ENCODE measurements at places on chromosomes 11 and 22.

DNA sequence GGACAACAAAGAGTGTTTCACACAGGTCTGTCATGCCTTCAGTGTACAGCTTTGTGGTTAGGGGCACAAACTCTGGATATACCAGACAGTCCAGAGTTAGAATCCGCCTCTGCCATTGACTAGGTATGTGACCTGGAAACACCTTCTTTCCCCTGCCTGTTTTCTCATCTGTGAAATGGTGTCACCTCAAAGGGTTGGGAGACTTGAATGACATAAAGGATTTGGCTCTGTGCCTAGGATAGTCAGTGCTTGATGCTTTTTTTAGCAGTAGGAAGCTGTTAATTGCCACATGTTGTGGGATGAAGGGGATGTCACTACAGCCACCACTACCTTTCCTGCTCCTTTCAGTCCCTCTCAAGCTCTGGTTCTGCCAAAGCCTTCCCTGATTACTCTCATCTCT is 17.4 kb upstream of the LRRC55 start:
- no peaks in the 10 kb centered on the region for H3K36me3 ChIP-seq
- H3K4me3 ChIP-seq, result no peak overlapping the region
- peaks cover 29% of the 10 kb centered on the region for H3K27me3 ChIP-seq
- no peaks in the 10 kb centered on the region for H3K4me1 ChIP-seq

- peaks cover 53% of the 10 kb centered on the region for H3K4me1 ChIP-seq
- no peaks in the 10 kb centered on the region for H3K27me3 ChIP-seq
- H3K36me3 ChIP-seq, result no peaks in the 10 kb centered on the region
- H3K27ac ChIP-seq, result no peak overlapping the region
- DNase-seq, result no peak
Measured at GRCh38 chr11:123203471-123203870, 8.4 kb upstream of the CLMP start.

- H3K27ac ChIP-seq, result no peak overlapping the region
- H3K27me3 ChIP-seq, result peaks cover 1% of the 10 kb centered on the region
- peaks cover 7% of the 10 kb centered on the region for H3K36me3 ChIP-seq
- H3K4me1 ChIP-seq, result peaks cover 15% of the 10 kb centered on the region
- no peak overlapping the region for H3K4me3 ChIP-seq
- DNase-seq, result no peak
Measured at GRCh38 chr22:20459152-20459542, 21.5 kb upstream of the SCARF2 start.

DNA sequence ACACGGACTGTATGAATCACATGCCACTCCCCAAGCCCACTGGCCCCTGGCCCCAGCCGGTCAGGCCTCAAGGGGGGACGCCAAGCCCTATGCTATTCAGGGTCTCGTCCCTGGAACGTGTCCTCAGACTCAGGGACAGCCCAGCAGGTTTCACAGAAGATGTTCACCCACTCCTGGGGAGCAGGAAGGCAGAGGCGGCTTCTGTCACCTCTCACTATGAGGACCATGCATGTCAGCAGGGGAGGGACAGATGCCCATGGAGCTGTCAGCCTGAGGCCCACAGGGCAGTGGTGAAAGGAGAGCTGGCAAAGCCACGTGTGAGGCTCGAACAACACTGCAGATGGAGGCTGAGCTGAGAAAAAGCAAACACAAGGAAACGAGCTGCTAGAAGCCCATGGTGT is 192.0 kb downstream of the SHANK2 start:
- DNase-seq, result no peak
- no peak overlapping the region for H3K27ac ChIP-seq
- peaks cover 4% of the 10 kb centered on the region for H3K36me3 ChIP-seq
- H3K4me3 ChIP-seq, result no peak overlapping the region

DNA sequence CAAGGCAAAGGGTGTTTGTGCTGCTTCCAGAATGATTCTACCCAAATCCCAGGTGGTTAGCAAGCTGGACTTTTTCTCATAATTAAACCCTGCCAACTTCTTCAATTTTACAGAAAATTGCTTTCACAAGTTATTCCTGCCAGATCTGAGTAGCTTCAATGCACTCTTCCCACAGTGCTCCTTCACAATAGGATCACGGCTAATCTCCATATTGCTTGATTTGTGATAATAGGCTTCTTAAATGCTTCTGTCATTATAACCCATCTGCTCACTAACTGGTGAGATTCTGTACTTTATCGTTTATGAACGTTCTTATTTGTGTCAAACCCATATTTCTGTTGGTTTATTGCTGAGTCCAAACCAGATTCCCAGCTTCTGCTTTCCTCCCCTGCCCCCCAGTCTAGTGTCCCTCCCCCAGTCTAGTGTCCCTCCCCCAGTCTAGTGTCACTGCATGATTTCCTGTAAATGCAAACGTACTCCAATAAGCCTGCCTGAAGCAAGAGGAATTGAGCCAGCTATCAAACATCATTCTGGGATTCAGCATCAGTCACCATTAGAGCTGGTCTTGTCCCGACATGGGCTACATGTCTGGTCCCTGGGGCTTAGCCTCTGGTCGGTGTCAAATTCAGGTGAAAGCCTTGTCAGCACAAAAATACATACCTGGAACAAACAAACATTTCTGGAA is 14.0 kb downstream of the MMP3 start:
- H3K27me3 ChIP-seq, result peaks cover 3% of the 10 kb centered on the region
- no peak overlapping the region for H3K4me3 ChIP-seq
- DNase-seq, result no peak

DNA sequence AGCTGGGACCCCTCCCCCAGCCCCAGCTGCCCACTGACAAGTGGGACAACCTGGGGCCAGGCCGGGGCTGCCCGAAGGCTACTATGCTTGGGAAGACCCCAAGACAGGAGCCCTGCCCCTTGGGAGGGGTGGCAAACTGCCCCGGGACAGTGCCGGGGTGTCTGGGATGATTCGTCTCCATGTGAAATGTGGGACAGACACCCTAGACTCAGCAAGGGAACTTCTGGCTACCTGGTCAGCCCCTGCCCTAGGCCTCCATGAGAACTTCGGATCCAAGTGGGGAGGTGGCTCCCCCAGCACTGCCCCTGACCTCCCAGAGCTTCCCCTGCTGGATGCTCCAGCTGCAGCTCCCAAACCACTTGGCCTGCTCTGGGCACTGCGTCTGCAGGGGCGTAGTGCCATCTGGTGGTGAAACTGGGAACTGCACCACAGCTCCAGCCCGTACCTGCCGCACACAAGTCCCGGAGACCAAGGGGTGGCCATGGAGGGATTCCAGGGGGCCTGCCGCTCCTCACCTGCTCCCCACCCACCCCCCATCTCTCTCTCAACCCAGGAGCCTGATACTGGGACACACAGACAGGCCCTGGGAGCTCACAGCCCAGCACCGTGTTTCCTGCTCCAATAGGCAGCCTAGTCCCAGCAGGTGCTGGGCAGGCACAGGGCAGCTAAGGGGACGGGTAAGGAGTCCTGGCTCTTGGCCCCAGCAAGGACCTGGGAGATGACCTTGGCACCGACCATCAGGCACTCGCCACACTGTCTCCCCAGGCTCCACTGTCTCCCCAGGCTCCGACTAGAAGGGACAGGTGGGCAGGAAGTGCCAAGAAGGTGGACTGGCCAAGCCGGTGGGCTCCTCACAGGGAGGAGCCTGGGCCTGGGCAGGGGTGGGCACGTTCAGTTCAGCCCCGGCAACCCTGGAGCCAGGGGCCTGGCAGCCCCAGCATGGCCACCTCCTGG is 194.1 kb downstream of the IGLL1 start:
- H3K4me3 ChIP-seq, result no peak overlapping the region
- no peaks in the 10 kb centered on the region for H3K36me3 ChIP-seq
- no peaks in the 10 kb centered on the region for H3K4me1 ChIP-seq
- no peak overlapping the region for H3K27ac ChIP-seq
- peak; percentile 63 for DNase-seq

- no peaks in the 10 kb centered on the region for H3K27me3 ChIP-seq
- H3K36me3 ChIP-seq, result no peaks in the 10 kb centered on the region
- H3K4me1 ChIP-seq, result no peaks in the 10 kb centered on the region
- no peak overlapping the region for H3K4me3 ChIP-seq
- no peak overlapping the region for H3K27ac ChIP-seq
Measured at GRCh38 chr11:134763030-134763388, 351.0 kb upstream of the B3GAT1 start.

GRCh38 chr11:76030968-76031590 is 175.2 kb downstream of the WNT11 start:
- DNase-seq, result no peak
- H3K4me3 ChIP-seq, result no peak overlapping the region
- peaks cover 15% of the 10 kb centered on the region for H3K36me3 ChIP-seq
- H3K27me3 ChIP-seq, result no peaks in the 10 kb centered on the region
- H3K27ac ChIP-seq, result no peak overlapping the region
- H3K4me1 ChIP-seq, result peaks cover 32% of the 10 kb centered on the region

DNA sequence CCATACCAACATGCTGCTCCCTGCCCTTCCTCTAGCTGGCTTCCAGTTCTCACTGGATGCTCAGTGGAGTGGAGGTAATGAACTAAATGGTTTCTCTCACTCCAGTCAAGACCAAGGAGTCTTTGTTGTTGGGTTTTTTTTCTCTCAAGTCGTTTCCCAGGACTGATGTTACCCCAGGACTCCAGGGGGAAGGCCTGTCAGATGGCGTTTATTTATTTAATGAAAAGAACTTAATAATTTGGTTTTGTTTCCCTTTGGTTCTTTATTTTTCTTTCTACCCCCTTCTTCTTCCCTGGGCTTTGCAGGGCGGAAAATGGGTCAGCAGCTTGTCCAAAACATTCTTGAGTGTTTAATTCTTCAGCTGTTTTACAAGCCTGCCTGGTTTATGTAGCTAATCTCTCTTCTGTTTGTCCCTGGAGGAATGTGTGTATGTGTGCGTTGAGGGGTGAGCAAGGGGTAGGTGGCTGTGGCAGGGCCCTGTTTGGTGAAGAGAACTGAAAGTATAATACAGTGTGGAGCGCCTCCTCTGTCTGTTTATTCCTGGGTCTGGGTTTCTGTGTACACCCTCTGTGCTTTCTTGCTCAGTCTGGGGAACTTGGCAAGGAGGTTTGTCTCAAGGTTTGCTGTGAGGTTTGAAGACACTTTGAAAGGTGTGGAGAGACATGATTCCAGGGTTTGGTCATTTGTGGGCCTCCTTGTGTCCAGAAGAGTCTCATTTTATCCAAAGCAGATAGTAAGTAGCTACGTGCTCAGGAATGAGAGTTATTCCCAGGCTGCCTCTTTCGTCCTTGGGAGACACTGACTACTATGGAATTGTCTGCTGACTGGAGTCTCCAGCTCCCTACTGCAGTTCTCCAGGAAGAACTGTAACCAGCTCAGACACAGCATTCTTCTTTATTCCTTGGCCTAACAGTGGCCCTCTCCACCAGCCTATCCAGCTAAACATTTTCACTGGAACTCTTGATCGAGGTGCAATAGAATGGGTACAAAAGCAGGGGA is 175.5 kb downstream of the ADAMTS15 start:
- H3K27me3 ChIP-seq, result peaks cover 18% of the 10 kb centered on the region
- no peak overlapping the region for H3K4me3 ChIP-seq
- no peaks in the 10 kb centered on the region for H3K36me3 ChIP-seq
- H3K4me1 ChIP-seq, result peaks cover 11% of the 10 kb centered on the region
- no peak for DNase-seq

DNA sequence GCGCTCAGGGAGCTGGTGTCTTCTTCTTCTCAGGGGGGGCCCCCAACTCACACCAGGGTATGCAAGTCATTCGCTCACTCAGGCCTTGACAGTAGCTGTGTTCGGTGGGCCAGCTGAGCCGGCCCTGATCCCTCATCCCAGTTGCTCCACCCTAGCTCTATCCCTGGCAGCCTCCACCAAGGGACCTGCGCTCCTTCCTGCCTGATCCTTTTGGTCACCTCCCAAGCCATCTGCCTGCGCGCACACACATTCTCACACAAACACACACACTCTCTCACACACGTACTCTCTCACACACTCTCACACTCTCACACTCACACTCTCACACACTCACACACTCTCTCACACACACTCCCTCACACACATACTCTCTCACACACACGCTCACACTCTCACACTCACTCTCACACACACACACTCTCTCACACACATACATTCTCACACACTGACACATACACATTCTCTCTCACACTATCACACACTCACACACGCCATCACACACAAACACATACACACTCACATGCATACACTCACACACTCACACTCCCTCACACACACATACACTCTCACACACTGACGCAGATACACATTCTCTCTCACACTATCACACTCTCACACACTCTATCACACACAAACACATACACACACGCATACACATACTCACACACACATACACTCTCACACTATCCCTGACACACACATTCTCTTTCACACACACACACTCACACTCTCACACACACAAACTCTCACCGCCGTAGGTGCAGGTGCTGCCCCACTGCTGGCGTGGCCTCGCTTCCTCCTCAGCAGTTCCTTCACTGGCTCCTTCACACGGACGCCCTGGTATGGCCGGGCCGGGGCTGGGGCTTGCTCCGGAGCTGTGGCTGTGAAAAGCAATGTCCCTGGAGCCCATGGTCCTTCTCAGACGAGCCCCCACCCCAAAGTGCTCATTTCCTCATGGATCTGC is 20.8 kb downstream of the POU2AF1 start:
- H3K36me3 ChIP-seq, result no peaks in the 10 kb centered on the region
- H3K4me3 ChIP-seq, result no peak overlapping the region
- no peak overlapping the region for H3K27ac ChIP-seq
- peaks cover 1% of the 10 kb centered on the region for H3K27me3 ChIP-seq
- H3K4me1 ChIP-seq, result no peaks in the 10 kb centered on the region
- DNase-seq, result no peak

DNA sequence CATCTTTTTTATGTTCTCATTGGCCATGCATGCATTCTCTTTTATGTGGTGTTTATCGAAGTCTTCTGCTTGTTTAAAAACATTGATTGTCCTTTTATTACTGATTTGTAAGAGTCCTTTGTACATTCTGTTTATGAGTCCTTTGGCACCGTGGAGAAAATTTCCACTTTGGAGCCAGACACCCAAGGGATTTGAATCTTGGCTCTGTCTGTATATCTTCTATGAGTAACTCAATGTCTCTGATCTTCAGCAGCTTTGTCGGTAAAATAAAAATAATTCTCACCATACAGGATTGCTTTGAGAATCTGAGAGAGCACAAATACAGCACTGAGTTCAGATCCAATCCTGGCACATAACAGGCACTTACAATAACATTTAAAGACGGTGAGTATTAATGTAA is 12.8 kb upstream of the SORL1 start:
- H3K4me3 ChIP-seq, result no peak overlapping the region
- no peaks in the 10 kb centered on the region for H3K4me1 ChIP-seq
- H3K27me3 ChIP-seq, result peaks cover 14% of the 10 kb centered on the region
- no peaks in the 10 kb centered on the region for H3K36me3 ChIP-seq
- H3K27ac ChIP-seq, result no peak overlapping the region

- no peak overlapping the region for H3K4me3 ChIP-seq
- no peaks in the 10 kb centered on the region for H3K4me1 ChIP-seq
- peaks cover 9% of the 10 kb centered on the region for H3K36me3 ChIP-seq
- no peak overlapping the region for H3K27ac ChIP-seq
Measured at GRCh38 chr11:90496722-90497121, 273.9 kb upstream of the CHORDC1 start.
